ENCODE measurements at places on chromosomes 5 and 9.
A peak's percentile ranks its signal among the peaks of the same experiment; 100 is the strongest.

DNA sequence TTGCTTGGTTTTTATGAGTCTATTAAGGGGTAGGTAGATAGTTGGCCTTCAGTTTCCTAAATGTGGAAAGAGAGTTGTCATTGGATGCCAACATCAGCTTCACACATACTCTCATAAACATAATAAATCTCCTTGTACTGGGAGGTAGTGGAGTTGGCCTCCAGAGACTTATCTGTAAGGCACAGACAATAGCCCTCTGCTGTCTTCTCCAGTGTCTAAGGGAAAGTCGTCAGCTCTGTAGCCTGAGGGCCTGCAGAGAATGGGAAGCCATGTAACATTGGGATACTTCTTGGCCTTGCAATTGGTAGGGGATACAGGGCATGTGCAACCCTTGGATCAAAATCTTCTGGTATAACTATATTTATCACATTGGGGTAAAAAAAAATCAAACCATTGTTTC lies 331.9 kb upstream of the KLF9 start:
- no peak for DNase-seq

DNA sequence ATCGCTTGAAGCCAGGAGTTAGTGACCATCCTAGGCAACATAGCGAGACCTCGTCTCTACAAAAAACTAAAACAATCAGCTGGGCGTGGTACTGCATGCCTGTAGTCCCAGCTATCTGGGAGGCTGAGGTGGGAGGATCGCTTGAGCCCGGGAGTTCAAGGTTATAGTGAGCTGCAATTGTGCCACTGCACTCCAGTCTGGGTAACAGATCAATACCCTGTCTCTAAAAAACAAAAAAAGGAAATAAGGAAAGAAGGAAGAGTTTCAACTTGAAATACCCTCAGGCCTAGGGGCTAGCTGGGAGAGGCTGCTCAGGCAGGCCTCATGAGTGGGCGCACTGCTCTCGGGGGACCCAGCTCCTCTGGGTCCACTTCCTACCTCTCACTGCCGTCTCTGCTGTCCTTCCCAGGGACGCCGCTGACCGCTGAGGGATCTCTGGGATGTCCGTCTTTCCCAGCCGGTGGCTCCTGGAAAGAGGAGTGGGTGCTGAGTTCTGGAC lies 56.4 kb downstream of the PRRT1B start:
- no peak for DNase-seq

DNA sequence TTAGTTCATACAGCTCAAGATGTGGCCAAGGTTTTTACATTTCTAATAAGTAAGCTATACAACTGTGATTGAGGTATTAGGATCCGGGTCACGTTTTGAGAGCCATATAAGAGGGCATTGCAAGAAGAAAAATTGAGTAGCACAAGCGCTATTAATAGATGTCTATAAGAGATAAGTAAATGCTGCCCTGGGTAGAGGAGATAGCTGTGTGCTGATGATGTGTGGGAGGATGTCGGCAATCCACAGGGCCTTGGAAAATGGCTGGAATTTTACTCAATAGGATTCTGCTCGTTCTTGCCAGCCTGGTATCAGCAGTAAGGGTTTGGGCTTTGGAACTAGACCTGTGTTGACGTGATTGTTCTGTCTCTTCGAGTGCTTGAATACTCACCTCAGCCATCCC lies 41.6 kb downstream of the CSF1R start:
- DNase-seq: no peak

DNA sequence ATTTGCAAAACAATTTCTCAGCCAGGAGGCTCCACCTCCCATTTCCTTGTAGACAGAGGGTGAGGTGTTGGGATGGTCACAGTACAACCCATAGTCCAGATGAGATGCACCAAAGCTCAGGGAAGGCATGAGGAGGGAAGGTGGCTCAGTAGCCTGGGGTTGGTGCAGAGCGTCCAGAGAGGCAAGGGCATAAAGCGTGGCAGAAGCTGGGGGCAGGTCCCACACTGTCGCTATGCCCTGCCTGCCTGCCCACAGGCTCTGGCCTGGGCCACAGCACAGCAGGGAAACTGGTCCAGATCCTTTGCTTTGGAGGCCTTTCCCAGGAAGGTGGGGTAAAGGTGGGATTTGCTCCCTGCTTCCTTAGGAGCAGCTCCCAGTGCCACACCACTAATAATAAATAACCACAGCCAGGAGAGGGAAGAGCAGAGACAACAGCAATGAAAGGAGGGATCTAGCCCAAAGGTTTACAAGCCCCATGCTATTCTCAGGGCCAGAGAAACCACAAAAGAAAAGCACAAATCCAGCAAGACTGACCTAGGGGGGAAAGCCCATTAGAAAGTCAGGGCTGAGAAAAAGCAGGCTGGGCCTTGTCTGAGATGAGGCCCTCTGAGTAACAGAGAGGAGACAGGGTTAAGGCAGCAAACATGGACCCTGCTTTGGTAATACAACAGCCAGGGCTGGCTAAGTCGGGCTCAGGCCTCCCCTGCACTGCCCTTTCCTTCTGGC lies 27.2 kb downstream of the PCDHGC5 start:
- DNase-seq: no peak

GRCh38 chr5:178590141-178590923 lies at the start of gene COL23A1:
Gene COL23A1, minus strand, starts transcription at chr5:178590393.
- peak; percentile 24 for DNase-seq

GRCh38 chr5:158127536-158127935 lies 268.6 kb upstream of the CLINT1 start:
- DNase-seq: no peak

- no peak for DNase-seq
Observed at GRCh38 chr9:17402309-17402708, 176.6 kb upstream of the SH3GL2 start.

DNA sequence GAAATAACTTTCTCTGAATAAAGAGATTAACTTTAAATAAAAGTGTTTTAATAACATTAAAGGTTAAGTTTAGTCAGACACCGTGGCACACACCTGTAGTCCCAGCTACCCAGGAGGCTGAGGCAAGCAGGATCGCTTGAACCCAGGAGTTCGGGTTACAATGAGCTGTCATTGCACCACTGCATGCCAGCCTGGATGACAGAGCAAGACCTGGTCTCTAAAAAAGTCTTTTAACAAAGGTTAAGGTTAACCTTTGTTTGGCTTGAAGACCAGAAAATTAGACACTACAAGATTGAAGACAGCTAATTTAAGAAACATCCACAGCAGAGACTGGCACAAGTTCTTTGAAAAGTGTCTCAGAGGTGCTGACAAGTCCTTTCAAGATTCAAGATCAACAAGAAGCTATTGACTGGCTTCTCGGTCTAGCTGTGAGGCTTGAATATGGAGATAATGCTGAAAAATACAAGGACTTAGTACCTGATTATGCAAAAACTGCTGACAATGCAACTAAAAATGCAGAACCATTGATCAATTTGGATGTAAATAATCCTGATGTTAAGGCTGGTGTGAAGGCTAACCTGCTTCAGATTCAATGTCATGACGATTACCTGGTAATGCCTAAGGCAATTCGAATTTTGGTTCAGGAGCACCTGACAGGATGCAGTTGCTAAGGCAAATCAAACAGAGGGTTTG lies 48.8 kb downstream of the FAM81B start:
- no peak for DNase-seq

- no peak for DNase-seq
Observed at GRCh38 chr9:118782790-118783463, 586.3 kb downstream of the BRINP1 start.

DNA sequence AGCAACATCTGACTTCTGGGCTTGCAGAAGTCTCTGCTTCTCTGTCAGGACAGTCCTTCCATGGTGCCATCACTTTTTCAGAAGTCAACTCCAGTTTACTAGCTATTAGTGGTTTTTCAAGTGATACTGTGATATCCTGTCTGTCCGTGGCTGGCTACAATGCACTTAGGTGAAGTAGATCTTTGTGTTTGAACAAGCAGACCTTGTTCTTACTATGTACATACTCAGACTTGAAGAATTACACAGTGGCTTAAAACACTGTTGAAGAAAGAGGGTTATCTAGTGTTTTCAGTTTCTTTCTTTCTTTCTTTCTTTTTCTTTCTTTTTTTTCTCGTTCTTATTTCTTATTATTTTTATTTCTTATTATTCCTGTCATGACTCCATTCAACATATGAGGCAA lies 228.7 kb downstream of the NTRK2 start:
- DNase-seq: no peak

DNA sequence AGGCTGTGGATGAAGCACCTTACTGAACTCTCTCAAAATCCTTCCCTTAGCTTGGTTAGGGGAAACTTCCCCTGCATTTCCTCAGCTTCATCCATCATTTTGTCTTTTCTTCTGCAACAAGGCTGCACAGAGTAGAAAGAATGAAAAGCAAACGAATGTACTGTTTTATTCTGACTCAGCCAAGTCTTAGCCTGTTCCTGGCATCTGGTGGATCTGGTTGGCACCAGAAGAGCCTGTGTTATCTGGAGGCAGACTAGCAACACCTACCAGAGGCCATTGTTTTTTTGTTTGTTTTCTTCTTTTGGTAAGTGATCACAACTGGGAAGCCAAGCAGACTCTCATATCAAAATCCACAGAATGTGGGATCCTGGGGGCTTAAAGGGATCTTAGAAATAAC lies 200.7 kb downstream of the FANCC start:
- DNase-seq: no peak

DNA sequence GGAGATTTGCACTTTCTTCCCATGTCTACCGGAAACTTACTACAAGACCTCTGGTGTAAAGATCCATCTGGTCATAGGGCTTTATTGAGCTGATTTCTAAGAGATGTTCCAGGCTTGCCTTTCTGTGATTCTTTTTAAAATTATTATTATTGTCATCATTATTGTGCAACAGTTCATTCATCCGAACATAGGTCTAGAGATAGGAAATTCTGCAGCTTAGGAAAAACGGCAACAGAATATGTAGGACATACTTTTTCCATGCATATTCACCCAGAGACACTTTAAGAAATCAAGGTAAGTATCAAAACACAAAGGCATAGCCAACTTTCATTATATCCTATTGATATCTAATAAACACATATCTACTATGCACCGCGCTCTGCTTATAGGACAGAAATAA lies 378.2 kb upstream of the KLF4 start:
- DNase-seq: no peak

DNA sequence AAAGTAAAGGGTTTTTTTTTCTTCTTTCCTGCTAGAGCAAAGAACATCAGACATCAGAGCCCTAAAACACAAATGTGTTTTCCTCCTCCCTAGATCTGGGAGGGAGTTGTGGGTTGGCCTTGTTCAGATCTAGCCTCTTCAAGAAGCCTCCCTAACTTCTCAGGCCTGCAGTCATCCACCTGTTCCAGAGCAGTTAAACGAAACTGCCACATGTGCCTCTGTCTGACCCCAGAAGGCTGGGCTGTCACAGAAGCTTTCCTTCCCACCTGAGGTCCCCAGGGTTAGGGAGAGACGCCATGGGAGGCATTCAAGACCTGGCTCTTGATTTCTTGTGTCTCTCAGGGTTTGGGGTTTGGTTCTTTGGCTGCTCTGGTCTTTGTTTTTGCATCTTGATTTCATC lies 87.0 kb downstream of the DAB2IP start:
- DNase-seq: no peak

DNA sequence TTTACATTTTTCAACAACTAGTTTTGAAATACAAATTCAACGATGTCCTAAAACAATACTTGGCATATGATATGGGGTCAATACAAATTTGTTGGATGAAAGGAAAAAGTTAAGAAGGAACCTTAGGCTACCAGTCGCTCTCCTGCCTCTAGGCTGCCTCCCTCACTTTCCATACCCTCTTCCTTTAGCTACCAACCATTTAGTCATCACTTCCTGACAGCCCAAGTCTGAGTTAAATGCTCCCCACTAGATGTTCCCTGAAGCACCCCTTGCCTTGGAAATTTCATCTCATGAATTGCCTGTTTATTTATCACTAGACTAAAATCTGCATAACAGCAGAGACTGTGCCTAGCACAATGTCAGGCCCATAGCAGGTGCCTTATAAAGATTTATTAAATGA lies 2.7 kb upstream of the LARS1 start:
- no peak for DNase-seq

- DNase-seq: no peak
Observed at GRCh38 chr5:62299600-62299999, 6.4 kb upstream of the KIF2A start.

DNA sequence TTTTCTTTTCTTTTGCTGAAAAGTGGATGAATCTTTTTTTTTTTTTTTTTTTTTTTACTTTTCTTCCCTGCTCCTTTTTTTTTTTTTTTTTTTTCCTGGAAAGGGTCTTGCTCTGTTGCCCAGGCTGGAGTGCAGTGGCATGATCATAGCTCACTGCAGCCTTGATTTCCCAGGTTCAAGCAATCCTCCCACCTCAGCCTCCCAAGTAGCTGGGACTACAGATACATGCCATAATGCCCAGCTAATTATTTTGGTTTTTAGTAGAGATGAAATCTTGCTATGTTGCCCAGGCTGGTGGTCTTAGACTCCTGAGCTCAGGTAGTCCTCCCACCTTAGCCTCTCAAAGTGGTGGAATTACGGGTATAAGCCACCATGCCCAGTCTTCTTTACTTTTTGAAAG lies 20.9 kb downstream of the HSD17B4 start:
- no peak for DNase-seq

- DNase-seq: no peak
Observed at GRCh38 chr9:114591291-114591787, 3.8 kb downstream of the ATP6V1G1 start.

DNA sequence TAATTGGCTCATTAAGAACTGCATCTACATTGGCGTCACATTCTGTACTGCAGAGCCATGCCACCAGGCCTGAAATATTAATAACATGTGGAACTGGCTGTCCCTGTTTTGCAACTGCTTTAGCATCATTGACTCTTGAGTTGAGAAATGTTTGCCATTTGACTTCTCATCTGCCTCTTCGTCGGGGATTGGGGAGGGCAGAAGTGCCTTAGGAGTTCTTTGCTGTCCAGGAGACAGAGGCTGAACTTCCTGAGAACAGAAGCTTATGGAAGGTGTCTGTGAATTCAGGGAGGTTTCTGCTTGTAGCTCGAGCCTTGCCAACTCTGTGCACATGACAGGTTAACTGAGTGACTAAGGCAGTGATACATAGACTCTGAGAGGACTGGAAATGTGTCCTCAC lies 265.0 kb downstream of the KIF4B start:
- DNase-seq: no peak

GRCh38 chr9:33429256-33429985 lies 18.0 kb downstream of the AQP3 start:
- no peak for DNase-seq

- no peak for DNase-seq
Observed at GRCh38 chr5:38546691-38547146, 9.7 kb downstream of the LIFR start.

- no peak for DNase-seq
Observed at GRCh38 chr5:57366744-57367143, 115.9 kb downstream of the ACTBL2 start.

- no peak for DNase-seq
Observed at GRCh38 chr5:145680767-145681166, 154.4 kb downstream of the PRELID2 start.

All from stimulated activated CD4-positive, alpha-beta T cell treated with anti-CD3 and anti-CD28 coated beads, Interleukin-2, amount 100 ng/mL, for 48 hours (primary cell).